Substantia nigra (tissue), 51 donors: ENCODE measurements at places on chromosomes 2 and 18.

GRCh38 chr2:197558393-197558792 lies 42.5 kb downstream of the MOB4 start:
- DNase-seq, result no peak

DNA sequence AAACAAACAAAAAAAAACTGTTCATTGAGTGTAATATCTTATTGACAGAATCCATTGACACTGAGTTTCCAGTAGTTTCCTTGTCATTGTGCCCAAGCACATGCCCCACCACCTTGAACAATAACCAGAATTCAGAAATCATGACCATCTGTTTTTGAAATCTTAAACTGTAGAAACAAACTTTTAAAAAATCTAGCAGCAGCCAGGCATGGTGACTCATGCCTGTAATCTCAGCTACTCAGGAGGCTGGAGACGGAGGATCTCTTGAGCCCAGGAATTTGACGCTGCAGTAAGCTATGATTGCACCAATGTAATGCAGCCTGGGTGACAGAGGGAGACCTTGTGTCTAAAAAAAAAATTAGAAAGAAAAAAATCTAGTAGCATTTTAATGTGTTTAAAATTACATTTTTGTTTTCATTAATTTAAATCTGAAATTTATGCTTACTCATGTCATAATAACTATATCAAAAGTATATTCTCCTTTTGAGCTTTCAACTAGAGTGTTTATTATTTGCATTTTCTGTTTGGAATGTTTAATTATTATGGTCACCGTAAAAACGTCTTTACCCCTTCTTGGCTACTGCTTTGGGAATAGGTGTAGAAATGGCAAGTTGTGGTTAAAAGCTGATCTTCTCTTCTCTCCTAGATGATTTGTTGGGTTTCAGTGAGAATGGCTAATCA lies 25.2 kb upstream of the STON1 start:
- no peak for DNase-seq

DNA sequence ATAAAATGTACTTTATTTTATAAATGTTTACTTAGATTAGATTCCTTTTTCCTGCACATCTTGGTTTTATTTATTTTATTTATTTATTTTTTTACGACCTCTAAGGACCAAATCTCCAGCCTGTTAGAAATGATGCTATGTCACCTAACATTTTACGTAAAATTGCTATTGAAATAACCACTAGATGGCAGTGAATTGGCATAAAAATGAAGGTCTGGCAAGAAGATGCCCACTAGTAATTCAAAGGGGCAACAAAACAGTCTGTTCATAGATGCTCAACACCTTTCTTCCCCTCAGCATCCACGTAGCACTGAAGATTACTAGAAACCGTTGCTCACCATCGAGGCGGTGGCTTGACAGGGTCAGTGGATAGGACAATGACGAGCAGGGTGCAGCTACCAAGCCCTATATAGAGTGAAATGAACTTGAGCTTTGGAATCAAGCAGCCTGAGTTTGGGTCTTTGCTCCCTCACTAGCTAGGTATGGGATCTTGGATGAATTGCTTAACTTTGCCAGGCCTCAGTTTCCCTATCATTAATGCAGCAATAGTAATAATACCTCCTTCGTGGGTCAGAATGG lies 128.7 kb upstream of the L3MBTL4 start:
- no peak for DNase-seq

GRCh38 chr2:168607992-168608391 lies 151.9 kb downstream of the CERS6 start:
- DNase-seq, result no peak

- no peak for DNase-seq
Observed at GRCh38 chr2:159073256-159073655, 104.8 kb downstream of the TANC1 start.

DNA sequence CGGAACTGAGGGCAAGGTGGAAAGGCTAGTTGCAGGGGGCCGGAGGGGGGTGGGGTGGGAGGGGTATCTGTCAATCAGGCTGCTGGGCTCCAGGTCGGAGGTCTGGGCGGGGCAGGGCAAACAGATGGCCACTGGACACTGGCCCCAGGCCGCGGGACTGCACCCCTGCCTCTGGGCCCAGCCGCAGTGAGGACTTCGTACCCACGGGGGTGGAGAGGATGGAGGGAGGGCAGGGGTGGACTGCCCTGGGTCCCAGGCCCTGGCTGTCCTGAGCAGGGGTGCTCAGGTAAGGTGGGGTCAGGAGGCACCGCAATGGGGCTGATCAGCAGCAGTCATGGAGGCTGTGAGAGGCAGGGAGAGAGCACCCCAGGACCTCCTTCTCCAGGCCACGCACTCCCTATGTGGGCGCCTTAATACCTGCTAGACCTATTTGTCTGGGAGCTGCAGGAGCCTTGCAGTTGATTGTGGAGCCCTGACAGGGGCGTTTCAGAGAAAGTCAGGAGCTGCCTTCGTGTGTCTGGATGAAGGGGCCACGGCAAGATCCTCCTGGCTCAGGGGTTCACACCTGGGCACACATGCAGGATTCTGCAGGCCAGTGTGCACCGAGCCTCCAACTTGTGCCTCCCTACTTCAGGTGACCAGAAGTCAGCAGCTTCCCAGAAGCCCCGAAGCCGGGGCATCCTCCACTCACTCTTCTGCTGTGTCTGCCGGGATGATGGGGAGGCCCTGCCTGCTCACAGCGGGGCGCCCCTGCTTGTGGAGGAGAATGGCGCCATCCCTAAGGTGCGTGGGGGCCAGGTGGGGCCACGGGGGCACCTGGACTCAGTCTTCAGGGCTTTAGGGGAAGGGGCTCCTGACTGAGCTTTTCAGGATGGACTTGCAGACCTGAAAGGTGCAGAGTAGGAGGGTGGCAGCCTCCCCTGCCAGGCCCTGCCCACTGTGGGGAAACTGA lies 1.5 kb downstream of the CTDSP1 start:
- peak; percentile 62 for DNase-seq

- no peak for DNase-seq
Observed at GRCh38 chr18:57294547-57294946, 57.8 kb upstream of the ST8SIA3 start.
